CD8-positive, alpha-beta memory T cell (primary cell): ENCODE measurements at places on chromosomes 6 and 20. TPM values are rescaled to one million over a fixed set of nuclear protein-coding genes. Genes with fewer than 3 reads are reported as not detected.

- no peak for DNase-seq
Observed at GRCh38 chr20:51142448-51142847, 119.5 kb upstream of the KCNG1 start.

DNA sequence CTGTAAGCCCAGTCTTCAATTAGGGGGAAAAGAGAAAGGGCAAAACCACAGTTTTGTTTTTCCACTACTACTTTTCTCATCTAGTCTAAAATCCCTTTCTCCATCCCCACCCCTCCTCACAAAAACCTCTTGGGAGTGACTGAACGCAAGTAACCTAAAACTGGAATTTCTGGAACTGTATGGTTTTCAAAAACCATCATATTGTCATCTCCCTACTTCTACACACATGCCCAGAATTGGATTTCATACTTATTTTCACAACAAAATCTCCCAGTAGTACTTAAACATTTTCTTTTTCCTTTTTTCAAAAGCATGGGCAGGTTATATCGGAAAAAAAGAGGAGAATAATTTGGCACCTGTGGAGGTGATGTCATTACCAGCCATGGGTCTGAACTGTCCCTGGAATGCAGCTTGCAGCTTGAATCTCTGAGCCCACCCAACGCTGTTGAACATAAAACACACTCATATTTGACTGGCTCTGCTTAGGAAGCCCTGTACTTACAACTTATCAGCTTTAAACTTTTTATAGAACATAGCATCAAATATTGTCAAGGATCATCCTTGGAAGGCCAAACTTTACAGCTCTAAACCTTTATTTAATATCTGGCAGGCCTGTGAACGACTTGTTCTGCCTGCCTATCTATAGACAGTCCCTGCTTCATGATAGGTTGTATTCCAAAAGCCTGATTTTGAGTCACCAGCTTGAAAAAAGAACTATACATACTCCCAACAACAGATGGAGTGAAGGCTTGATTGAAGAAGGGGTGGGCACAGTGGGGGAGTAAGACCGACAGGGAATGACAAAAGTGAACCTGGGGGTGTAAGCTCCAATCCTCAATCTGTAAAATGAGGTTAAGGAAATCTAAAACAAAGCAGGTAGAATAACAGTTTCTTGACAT lies 59.3 kb downstream of the EPB41L2 start:
- DNase-seq = no peak

- DNase-seq = no peak
Observed at GRCh38 chr6:36083446-36083845, 46.9 kb upstream of the MAPK13 start.

GRCh38 chr6:43101497-43101896 lies 25.4 kb downstream of the PTK7 start:
- no peak for DNase-seq

DNA sequence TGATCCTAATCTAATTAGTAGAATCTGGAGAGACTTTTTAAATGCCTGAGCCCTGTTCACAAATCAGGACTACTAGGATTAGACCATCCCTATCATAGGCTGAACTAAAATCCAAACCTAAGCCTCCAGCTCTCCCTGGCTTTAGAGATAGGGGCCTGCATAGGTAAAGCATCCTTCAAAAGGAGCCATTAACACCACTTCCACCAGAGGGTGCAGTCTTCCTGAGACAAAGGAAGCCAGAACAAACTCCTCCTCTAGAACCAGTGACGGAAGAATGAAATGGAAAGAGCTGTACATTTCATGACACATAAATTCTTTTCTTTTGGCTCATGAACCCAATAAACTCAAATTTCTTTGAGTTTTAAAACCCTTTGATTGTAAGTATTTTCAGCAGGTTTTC lies 291.2 kb upstream of the ADGRB3 start:
- DNase-seq = no peak

Gene SLC22A7
- not detected for total RNA-seq
